ENCODE measurements at places on chromosomes 7 and 10.

GRCh38 chr10:683448-684071 is 5.9 kb downstream of the DIP2C start:
- DNase-seq: no peak

DNA sequence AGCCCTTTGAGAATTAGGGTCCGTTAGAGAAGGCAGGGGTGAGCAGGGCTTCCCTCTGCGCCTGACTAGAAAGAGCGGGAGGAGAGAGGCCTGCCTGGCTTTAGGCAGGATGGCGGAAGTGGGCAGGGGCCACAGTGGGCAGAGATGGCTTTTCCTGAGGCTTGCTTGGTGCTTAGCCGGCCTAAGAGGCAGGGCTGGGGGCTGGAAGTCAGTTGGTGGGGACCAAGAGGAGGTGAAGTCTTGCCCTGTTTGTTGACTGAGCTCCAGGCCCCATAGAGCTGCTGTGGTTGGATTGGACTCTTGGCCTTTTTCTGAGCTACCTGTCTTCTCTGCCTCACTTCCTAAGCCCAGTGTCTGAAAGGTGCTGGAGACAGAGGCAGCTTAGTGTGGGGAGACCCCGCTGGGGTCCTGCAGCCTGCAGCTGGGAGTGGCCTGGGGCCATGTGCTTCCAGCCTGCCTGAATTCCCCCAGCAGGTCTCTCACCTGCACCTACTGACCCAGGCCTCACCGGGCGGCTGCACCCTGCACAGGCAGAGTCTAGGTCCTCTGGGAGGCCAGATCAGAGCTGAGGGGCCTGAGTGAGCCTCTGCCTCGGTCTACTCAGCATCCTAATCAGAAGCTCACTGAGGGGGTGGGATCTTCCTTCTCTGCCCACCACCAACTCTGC is 4.8 kb downstream of the FAM241B start:
- DNase-seq: no peak

- DNase-seq: no peak
Measured at GRCh38 chr7:50470250-50471163, 20.4 kb upstream of the FIGNL1 start.

DNA sequence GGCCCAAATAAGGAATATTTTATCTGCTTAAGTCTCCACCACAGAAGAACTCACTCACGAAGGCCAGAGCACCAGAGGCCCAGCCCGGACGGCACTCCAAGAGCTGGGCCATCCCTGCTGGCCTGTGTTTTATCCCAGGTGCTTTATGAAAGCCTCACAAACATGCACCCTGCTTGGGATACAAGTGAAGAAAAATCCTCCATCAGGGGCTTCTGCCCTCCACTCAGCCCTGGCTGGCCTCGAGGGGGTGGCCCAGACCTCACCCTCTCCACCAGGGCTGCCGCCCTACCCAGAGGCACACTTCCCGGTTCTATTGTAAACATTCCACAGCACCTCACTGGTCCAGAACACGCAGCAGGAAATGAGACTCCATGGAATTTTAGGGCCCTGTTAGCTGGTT is 19.8 kb upstream of the DNAAF5 start:
- DNase-seq: no peak

GRCh38 chr10:101693978-101694673 is 844 bp downstream of the FBXW4 start:
- DNase-seq: peak; percentile 80

GRCh38 chr7:24158975-24159374 is 125.0 kb upstream of the NPY start:
- no peak for DNase-seq

GRCh38 chr10:43692051-43692825 is 43.6 kb upstream of the ZNF32 start:
- no peak for DNase-seq

- DNase-seq: no peak
Measured at GRCh38 chr7:42753367-42753766, 158.5 kb downstream of the C7orf25 start.

DNA sequence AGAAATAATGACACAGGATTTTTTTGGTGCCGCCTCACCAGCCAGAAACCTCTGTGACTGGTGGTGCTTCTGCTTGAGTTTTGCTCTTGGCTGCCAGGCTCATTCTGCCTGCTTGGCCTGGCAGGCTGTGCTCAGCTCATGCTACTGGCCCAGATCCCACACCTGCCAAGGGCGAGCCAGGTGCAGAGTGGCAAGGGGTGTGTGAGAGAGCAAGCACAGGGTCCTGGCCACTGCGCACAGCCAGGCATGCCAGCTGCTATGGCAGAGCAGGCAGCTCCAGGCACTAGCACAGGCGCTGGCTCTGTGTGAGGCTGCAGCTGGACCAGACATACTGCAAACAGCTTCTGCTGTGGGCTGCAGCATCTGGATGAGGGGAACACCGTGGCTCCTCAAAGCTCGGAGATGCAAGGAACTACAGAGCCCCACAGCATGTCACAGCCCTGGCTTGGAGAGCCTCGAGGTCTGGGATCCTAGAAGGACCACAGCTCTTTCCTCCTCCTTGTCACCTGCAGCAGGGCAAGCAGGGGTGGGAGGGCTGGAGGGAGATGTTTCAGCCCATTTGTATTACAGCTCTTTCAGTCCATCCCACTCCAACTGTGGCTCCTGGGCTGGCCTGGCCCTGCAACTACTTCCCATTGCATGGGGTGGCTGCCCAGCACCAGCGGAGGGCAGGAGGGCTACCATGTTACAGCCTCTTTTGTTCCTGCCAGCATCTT is 313.4 kb upstream of the SEMA3C start:
- no peak for DNase-seq

DNA sequence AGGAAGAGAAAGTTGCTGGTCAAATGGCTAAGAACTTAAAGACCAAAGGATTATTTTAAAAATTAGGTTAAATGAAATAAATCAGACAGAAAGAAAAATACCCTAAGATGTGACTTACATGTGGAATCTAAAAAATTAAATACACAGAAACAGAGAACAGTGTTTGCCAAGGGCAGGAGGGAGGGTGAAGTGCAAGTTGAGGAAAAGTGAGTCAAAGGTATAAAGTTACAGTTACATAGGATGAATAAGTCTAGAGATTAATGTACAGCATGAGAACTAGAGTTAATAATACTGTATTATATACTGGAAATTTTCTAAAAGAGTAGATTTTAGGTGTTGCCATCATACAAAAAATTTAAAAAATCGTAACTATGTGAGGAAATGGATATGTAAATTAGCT is 146.3 kb downstream of the MDFIC start:
- no peak for DNase-seq

- no peak for DNase-seq
Measured at GRCh38 chr7:28988810-28989209, 30.7 kb upstream of the TRIL start.

DNA sequence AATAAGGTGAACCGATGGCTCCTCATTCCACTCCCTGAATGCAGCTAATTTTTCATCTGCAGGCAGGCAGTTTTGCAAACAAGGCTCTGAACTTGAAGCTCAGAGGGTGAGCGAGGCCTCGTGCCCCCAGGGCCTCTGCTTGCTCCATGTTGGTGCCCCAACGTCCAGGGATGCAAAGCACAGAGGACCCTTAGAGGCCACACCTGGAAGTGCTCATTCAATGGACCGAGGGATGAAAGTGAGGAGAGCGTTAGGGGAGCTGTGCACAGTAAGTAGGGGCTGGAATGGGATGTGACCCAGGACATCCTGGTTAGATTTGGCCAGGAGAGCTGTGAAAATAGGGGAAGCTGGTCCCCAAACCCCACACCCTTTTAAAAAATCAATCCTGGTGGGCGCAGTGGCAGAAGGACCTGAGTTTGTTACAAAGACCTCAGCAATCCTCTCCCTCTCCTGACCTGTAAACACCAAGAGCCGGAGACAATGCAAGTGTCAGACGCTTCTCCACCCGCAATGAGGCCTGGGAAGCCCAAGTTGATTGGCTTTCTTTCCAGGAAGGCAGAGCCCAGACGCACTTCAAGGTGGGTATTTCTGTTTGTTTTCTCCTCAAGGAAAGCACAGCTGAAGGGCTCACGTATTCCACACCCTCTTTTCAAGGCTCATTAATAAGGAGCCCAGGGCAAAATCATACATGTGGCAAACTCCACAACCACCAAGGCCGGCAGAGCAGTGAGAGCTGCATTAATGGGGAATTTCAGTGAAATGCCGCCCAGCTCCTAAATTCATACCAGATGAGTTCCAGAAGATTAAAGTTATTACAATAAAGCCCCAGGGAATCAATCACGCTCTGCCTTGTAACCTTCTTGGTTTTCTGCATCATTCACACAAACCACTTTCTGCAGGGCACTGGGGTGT is 14.1 kb upstream of the CXCL12 start:
- no peak for DNase-seq

DNA sequence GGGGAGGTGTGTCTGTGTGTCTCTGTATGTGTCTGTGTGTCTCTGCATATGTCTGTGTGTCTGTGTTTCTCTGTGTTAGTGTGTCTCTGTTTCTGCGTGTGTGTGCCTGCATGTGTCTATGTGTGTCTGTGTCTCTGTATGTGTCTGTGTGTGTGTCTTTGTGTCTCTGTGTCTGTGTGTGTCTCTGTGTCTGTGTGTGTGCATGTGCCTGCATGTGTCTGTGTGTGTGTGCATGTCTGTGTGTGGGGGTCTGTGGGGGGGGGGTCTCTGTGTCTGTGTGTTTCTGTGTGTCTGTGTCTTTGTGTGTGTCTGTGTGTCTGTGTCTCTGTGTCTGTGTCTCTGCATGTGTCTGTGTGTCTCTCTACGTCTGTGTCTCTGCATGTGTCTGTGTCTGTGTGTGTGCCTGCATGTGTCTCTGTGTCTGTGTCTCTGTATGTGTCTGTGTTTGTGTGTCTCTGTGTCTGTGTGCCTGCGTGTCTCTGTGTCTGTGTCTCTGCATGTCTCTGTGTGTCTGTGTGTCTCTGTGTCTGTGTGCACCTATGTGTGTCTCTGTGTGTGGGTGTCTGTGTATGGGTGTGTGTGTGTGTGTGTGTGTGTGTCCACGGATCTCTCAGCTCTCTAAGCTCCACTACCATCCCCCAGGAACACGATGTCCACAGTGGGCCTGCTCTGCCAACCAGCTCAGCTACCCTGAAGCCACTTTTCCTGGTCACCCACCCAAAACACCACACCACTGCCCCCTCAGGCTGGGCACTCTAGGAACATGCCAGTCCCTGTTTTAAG is 41.7 kb downstream of the RASGEF1A start:
- no peak for DNase-seq

- peak; percentile 55 for DNase-seq
Measured at GRCh38 chr10:89563861-89564478, 28.6 kb upstream of the SLC16A12 start.

DNA sequence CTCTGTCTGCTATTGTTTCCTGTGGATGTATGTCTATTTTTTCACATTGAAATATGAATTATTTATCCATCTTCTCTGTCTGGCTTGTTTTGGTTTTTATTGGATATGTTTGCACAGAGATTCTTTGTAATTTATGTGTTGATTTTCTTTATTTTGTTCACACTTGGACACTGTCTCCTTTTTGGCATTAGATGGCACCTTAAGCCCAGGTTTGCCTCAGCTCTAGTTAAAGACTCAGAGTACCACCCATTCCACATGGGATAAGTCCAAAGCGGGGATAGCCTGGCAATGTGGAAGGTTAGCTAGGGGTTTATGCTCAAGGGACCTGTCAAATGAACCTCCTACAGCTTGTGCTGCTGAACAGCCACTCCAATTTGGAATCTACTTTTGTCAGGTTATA is 14.1 kb downstream of the FEZF1 start:
- no peak for DNase-seq

GRCh38 chr7:155402941-155403340 is 55.0 kb upstream of the EN2 start:
- no peak for DNase-seq

Measured in GM13977 (cell line).